CMK (cell line): ENCODE measurements at places on chromosomes 12 and 14.
A peak's percentile ranks its signal among the peaks of the same experiment; 100 is the strongest.

GRCh38 chr12:774051-774614, 21.8 kb downstream of the WNK1 start:
- DNase-seq: no peak

- no peak for DNase-seq
Observed at GRCh38 chr12:13777374-13777773, 204.0 kb downstream of the GRIN2B start.

- DNase-seq: no peak
Observed at GRCh38 chr12:131152587-131152986, 198.9 kb downstream of the ADGRD1 start.

GRCh38 chr12:123853396-123854070, 91.4 kb downstream of the DNAH10 start:
- no peak for DNase-seq

- no peak for DNase-seq
Observed at GRCh38 chr12:21940549-21941505, at the start of gene ABCC9. Gene ABCC9 (minus strand): TSS chr12:21941426. CDS start chr12:21936674, 4,752 bp downstream.

GRCh38 chr14:37650356-37651037, 55.1 kb downstream of the TTC6 start:
- DNase-seq: no peak

GRCh38 chr14:88305528-88306322, 17.3 kb downstream of the KCNK10 start:
- no peak for DNase-seq

GRCh38 chr12:5335069-5335468, 96.8 kb upstream of the NTF3 start:
- no peak for DNase-seq

- DNase-seq: no peak
Observed at GRCh38 chr14:31411218-31411727, 9.1 kb downstream of the HEATR5A start.

- DNase-seq: no peak
Observed at GRCh38 chr14:66008631-66009030, 477.5 kb upstream of the CCDC196 start.

GRCh38 chr12:123142518-123142840, 8.4 kb downstream of the PITPNM2 start:
- no peak for DNase-seq

DNA sequence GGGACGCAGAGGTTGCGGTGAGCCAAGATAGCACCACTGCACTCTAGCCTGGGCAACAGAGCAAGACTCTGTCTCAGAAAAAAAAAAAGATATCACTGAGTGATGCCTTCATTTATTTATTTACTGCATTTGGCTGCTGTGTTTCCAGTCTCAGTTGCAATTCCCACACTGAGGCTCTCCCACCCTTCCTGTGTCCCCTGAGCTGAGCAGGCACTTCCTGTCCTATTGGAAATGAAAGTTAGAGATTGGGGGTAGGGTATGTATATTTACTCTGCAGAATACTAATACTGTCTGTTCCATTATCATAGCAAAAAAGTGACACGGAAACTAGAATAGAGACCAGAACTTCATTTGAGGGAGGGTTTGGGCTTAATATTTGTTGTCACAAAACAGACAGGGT, 1.6 kb upstream of the RBMS2 start:
- no peak for DNase-seq

DNA sequence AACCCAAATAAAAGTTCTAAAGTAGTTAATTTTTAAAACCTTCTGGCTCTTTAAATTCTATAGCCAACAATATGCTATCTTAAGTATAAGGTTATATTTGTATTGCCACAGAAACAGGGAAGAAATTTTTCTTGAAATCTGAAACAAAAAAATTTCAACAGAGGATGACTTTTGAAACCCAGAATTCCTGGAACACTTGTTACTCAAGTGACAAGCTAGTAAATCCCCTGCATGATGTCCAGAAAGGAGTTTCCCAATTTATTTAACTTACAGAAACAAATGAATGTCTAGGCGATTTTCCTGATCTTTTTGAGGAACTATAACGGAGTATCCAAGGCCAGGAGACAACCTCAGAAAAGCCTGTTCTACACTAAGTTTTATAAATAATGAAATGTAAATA, 69.6 kb downstream of the SLC41A2 start:
- DNase-seq: no peak

DNA sequence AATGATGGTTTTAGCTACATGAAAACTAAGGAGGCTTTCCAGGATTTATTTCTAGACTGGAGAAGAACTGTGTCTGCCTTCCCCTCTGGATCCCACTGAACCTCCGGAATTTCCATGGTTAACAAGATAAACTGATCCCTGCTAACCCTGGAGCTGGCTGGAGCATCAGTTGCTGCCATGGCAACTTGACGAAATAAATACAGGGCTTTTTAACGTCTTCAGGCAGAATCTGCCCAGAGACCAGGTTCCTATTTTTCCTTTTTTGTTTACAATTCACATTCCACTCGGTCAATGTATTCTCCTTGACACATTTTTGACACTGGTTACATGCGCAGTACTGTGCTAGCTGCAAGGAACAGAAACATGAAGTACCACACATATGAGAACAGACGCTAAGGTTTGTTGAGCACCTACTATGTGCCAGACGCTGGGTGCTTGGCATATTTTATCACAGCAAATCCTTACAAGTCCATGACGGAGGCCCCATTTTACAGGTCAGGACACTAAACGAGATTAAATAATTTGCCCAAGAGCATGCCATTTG, 1.7 kb downstream of the C14orf132 start:
- no peak for DNase-seq

DNA sequence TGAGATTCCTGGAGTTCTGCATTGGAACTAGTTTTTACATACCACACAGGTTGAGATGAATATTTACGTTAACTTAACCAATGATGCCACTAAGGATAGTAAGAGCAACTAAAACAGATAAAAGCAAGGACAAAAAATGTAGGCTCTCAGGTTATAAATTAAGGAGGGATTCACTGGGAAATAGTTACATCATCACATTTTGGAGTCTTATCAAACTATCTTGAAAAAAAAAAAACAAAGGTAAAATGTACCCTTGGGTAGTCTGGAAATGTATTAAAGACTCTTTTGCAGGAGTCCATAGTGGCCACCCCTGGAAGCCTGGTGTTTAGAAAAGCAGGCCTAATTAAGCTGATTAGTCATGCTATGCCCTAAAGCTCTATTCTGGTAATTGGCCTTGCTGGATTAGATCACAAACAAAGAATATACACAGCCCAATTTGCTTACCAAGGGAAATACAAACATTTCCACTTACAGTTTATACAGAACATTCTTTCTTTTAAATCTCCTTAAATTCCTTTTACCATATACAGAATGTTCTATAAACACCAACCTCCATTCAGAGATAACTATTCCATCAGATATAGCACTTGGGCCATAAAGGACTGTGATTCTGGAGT, 39.3 kb downstream of the SLC25A47 start:
- DNase-seq: no peak

GRCh38 chr14:32625211-32625610, 296.1 kb downstream of the AKAP6 start:
- DNase-seq: no peak

DNA sequence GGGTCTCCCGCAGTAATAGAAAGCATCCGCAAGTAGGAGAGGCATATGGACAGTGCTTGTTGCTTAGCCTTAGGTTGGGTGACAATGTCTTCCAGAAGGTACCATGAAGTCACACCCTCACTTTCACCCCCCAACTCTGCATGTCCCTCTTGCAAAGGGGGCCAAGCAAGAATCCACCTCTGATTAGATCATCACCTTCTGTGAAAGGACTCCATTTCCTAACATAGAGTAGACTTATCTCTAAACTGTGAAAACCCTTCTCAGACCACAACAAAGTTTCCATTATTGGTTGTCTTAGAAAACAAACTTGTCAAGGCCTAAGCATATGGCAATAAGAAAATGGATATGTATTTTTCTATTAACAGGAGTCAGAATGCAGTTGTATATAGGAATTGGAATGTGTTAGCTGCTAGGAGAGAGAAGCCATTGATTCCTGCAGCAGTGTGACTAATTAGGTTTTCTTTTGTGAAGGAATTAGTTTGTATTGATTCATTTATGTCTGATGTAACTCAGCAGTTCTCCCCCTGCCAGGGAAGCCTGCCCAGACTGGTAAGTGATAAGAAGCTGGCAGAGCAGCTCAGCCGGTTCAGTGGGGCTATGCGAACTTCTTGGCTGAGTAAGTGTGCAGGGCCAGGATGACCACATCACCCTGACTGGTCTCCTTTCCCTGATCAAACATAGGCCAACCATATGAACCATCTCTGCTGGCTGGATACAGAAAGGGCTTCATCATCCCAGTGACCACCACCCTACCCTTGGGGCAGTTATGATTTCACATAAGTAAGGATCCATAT, 107.3 kb upstream of the CCDC196 start:
- DNase-seq: no peak

DNA sequence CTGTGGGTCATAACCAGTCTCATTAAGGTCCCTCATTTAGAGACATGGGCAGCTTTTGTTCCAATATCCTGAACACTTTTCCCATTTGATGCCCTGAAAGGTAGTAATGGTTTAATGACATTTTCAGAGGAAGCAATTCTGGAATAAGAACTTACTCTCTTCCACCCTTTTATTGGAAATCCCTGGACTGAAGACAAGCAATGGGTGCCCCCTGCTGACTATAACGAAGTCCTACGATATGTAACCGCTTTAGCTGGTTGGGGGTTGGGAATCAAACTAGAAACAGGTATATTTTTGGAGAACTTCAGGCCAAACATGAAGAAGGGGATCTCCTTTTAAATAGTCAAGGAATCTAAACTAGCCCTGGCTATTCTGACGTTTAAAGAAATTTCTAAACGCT, 20.5 kb downstream of the SARNP start:
- DNase-seq: no peak

DNA sequence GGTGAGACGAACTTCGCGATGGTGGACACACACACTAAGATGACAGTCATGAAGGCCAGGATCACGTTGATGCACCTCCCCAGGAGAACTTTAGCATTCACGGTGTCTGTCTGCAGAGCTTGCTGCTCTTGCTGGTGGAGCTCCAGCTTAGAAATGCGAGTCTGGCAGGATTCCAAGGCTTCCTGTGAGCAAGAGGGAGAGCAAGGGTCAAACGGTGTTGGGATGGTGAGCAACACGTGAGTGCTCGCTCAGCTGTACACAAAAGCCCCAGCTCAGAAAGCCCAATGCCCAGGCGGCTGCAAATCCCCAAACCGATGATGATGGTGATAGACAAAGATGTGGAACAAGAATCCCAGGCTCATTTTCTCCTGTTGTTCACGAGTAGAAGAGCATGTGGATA, 78.8 kb downstream of the TMCC3 start:
- no peak for DNase-seq

DNA sequence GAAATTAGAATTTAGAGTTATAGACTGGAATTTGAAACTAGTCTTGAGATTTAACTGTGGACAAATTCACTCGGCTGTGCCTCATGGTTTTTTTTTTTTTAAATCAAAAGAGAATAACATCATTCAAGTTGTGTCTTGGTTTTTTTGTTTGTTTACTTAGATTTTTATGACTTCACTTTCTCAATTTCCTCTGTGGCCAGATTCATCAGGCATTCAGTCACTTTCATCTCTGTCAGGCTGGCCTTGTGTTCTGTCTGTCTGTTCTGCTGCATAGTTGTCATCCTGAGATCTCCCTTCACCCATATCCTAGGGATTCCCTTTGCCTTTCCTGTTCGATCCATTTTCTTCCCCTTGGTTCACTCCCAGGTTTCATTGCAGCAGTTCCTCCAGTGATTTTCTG, 10.0 kb downstream of the MARK3 start:
- no peak for DNase-seq

DNA sequence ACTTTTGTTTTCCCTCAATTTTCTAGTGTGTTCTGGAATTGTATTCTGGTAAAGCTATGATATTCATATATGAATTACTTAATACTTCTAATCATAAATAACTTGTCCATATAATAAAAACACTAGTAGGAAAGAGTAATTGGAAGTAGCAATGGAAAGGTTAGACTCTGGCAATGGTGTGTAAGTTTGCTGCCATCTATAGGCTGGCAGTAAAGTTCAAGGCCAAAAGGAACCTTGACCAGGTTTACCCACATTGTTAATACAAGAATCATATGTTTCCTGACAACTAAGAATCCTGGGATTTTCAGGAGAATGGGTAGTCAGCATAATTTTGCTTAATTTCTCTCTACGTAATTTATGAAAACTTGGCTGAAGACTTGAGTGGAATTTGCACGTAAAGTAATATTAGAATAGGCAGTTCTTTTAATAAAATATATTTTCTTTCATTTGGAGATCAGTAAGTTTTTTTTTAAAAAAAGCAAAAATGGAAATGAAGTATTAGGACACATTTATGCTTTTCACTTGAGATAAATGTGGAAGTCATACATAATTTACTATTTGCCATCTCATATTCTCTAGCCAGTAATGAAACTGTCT, 926.7 kb downstream of the GALC start:
- DNase-seq: no peak

DNA sequence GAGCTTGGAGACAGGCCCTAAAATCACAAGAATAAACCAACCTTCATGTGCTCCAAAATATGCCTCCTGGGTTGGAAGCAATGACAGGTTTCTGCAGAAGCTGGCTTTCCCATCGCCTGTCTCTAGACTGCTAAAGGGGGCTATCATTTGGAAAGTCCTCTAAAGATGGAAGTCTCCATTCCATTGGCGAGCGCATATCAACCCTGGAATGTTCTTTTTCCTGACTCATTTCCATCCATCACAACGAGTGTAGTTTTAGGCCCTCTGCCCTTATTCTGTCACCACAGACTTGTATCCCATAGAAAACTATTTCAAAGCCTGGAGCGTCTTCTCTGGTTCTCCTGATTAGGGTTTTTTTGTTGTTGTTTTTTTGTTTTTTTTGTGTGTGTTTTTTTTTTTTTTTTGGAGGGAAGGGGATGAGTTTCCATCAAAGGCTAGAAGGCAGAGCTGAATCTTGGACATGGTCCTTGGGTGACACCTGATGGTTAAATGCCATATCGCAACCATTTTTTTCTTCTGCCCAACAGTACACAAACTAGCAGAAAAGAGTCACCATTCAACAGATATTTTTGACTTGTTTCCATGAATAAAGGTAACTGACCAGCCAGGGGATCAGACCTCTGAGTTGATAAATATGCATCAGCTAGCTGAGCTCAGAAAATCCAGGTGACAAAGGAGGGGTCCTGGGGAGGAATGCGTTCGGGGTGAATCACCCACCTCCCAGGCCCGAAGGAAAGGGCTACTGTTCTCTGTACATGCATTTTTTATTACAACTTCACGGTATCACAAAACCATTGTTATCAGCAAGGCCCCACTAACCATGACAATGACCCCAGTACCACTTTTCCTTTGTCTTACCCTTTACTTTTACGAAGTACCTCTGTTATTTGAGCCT, 40.5 kb downstream of the KCNA5 start:
- DNase-seq: peak; percentile 24

- DNase-seq: no peak
Observed at GRCh38 chr12:42539696-42540095, 49.9 kb downstream of the PRICKLE1 start.

GRCh38 chr14:52060080-52060479, 8.8 kb downstream of the NID2 start:
- DNase-seq: no peak
